Esophagus mucosa (tissue), 1 donor: ENCODE measurements at places on chromosomes 7 and 10. TPM values are rescaled to one million over a fixed set of nuclear protein-coding genes. Genes with fewer than 3 reads are reported as not detected.

The TRIM50 gene
- total RNA-seq = not detected

DNA sequence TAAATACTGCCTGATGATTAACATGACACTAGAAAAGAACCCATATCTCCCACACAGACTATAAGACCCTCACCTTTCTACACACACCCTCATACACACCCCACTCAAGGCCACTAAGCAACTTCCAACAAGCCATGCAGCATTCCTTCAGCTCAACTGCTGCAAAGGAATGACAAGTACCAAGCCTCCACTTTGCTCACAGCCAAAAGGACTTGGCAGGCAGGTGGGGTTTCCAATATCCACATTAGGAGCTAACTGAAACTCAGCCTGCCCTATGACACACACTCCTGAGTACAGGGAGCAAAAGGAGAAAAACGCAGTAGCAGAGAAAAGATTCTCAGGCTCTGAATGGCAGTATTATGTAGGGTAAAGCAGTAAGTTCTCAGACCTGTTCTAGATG is 13.4 kb downstream of the USP54 start:
- ATAC-seq = peak; percentile 90

GRCh38 chr10:43570971-43571370 is 3.4 kb downstream of the ZNF239 start:
- no peak for ATAC-seq

DNA sequence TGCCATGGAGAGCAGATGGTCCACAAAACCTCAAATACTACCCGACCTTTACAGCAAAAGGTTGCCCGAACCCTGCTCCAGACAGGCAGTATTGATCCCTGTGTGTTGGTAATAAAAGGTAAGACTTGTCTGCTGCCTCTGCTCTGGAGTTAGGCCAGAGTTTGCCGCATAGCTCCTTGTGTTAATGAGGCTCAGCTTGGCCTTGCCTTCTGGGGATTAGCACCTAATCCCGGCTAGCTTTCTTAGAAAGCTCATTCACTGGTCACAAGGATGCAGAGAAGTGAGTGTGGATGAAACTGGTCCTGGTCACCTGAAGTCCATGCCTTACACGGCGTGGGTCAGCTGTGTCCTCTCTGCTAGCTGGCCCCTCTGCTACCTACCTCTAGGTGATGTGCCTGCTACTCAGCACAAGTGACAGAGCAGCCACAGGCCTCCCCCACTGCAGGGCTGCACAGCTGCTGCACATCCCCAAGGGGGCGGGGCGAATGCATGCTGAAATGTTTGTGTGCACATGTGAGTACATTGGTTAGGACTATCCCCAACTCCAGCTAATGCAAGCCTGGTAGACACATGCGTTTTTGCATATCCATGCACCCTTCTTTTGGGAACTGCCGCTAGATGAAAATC is 31.7 kb upstream of the SYPL1 start:
- peak; percentile 35 for ATAC-seq

GRCh38 chr10:76399226-76399625 is 967.8 kb downstream of the LRMDA start:
- no peak for ATAC-seq

- no peak for ATAC-seq
Measured at GRCh38 chr10:18368273-18368672, 228.0 kb downstream of the CACNB2 start.
